Activated CD8-positive, alpha-beta memory T cell treated with anti-CD3 and anti-CD28 coated beads for 1 hour (primary cell): ENCODE measurements at places on chromosomes 3 and 15.

GRCh38 chr3:159189994-159190669 is 388.3 kb downstream of the MFSD1 start:
- no peak for DNase-seq

DNA sequence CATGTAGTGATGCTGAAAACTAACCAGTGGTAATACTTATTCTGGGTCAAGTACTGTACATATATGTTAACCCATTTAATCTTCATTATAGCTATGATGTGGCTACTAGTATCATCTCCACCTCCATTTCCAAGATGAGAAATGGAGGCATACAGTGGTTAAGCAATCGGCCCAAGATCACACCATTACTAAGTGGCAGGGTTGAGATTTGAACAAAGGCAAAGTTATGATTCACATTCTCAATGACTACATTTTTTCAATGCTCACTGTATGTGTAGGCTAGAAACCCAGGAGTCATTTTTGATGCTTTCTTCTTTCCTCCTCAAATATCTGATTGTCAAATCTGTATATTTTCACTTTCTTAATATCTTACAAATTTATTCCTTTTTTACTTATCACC is 30.2 kb downstream of the ABI3BP start:
- DNase-seq, result no peak

DNA sequence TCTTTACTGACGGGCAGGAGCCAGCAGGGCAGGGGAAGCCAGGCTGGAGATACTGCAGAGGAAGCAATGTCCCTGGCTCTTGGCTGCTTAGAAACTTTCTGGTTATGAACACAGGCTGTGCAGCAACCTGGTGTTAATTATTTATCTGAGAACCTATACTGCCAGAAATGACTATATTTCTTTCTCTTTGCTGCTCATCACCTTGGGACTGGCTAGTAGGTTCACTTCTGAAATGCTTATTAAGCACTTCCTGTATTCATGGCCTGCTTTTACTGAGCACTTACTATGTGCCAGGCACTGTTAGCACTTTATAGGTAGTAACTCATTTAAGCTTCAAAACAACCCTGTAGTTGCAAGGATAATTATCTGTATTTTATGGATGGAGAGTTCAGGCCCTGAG is 57.6 kb downstream of the RAB11A start:
- no peak for DNase-seq

DNA sequence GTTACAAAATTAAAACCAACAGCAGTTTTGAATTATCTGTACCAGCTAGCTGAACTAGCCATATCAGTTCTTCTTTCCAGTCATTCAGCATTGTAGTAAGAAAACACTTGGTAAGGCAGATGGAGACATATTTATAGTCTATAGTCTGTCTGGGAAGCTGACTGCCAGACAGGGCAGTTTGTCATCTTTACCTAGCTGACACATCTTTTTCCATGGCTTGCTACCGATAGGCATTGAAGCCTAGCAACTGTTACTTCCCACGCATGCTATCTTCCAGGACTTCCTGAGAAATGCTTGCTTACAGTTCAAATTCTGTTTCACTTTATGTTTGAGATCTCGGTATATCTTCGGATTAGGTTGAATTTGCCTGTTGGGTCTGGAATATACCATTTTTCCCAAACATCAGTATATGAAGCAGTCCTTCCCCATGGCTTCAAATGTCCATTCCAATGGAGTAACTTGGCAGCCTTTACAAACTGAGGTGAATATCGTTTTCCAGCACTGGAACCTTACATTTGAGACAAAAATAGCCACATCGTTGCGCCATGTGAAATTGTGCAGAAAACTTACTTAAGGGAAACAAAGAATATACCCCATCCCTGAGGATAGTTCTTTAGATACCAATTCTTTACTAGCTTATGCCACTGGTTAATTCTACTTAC is 8.8 kb downstream of the GNL3 start:
- DNase-seq, result no peak

DNA sequence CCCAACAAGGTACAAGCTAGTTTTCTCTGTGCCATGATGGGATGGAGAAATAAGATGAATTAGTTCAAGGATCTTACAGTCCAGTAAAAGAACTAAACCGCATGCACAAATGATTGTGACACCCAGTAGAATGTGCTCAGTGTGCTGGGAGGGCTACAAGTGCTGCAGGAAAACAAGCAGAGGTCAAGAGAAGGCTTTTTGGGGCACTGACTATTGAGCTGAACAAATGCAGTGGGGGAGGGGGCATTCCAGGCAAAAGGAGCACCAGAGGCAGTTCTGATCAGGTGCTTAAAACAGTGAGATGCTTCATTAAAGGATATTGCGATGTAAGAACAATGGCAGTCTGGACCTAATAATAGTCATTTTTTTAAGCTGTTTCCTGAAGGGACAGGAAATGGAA is 6.0 kb downstream of the SLC27A2 start:
- no peak for DNase-seq

DNA sequence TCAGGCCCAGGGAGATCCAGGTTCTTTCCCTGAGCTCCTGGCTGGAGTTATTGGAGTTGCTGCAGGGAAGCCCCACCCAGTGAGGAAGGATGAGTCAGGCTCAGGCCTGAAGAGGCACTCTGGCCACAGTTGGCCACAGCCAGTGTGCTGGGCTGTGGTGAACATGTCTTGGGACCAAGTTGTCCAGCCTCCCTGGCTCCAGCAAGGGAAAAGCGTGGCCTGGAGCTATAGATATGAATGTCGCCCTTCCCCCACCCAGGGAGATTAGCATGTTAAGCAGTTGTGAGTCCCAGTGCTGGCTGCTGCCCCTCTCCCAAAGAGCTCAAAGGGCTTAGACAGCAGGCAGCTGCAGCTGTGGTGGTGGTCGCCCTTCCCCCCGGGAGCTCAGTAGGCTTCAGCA is 963.2 kb downstream of the ROBO2 start:
- no peak for DNase-seq

DNA sequence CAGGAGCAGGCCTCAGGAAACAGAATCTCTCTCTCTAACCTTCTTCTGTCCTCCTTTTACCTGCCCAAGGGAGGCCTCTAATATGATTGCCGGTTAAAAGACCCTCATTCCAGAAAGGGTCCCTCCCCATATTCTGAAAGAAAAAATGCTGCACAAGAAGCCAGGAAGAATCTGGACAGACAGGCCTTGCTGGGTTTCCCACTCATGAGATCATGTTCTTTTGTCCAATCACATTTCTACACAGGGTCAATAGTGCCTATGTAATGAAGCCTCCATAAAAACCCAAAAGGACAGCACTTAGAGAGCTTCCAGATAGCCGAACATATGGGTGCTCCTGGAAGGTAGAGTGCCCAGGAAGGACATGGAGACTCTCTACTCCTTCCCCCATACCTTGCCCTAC is 146.0 kb downstream of the MYO9A start:
- DNase-seq, result no peak

- DNase-seq, result no peak
Observed at GRCh38 chr3:188915127-188915526, 256.6 kb upstream of the TPRG1 start.

DNA sequence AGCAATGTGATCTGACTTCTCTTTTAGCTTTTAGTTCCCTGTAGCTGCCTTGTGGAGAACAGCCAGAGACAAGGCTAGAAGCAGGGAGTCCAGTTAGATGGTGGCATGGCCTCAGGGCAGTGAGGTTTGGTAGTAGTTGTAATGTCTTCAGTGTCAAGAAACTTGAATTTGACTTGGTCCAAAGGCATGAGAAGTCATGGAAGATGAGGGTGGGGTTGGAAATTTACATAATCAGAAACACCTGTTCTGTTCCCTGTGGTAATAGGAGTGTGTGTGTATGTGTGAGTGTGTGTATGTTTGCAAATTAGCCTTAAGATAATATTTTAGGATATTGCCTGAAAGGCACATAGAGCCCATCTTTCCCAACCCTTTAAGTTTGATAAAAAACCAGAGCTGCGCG is 55.2 kb upstream of the GCNT3 start:
- no peak for DNase-seq

- no peak for DNase-seq
Observed at GRCh38 chr15:41992803-41993190, 20.4 kb upstream of the EHD4 start.

DNA sequence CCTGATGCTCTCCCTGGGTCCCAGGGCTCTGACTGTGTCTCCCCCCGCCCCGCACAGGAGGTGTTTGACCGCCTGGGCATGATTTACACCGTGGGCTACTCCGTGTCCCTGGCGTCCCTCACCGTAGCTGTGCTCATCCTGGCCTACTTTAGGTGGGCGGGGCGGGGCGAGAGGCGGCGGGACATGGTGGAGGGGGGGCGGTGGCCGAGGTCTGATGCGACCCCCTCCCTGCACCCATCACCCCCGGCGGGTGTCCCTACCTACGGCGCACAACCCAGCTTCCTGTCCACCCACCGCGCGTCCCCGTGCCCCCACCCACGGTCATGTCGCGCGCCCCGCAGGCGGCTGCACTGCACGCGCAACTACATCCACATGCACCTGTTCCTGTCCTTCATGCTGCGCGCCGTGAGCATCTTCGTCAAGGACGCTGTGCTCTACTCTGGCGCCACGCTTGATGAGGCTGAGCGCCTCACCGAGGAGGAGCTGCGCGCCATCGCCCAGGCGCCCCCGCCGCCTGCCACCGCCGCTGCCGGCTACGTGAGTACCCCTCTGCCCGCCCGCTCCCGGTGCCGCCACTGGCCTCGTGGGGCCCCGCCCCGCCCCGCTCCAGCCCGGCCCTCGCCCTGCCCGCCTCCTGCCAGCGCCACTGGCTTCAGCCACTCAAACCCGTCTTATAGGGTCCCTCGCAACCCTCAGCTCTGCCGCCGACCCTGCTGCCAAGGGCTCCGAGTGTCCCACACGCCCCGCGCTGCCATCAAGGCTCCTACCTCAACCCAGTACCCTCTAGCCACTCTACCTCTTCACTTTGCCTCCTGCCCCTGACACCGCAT is 21.0 kb downstream of the PTH1R start:
- no peak for DNase-seq
